ENCODE measurements at places on chromosomes 12 and 14. TPM values are rescaled to one million over a fixed set of nuclear protein-coding genes. Genes with fewer than 3 reads are reported as not detected.

TAS2R19 gene
- 2.8 TPM for total RNA-seq

KLRK1 gene
- 1.7 TPM for total RNA-seq

LGMN gene
- total RNA-seq, result 150 TPM

GLIPR1L1 gene
- not detected for total RNA-seq

HOXC12 gene
- not detected for total RNA-seq

MSI1 gene
- 0.58 TPM for total RNA-seq

CBLN3 gene
- total RNA-seq, result 5.0 TPM

PMCH gene
- total RNA-seq, result not detected

ANKS1B gene
- total RNA-seq, result 5.3 TPM

REM2 gene
- total RNA-seq, result 0.39 TPM

NRIP2 gene
- total RNA-seq, result 1.3 TPM

SIRT4 gene
- 1.6 TPM for total RNA-seq

CSRNP2 gene
- 33.6 TPM for total RNA-seq

ASPG gene
- 1.1 TPM for total RNA-seq

KRT71 gene
- total RNA-seq, result not detected

TMTC2 gene
- total RNA-seq, result 7.0 TPM

RTN1 gene
- 15.4 TPM for total RNA-seq

RERG gene
- total RNA-seq, result 15.9 TPM

GRCh38 chr14:24828486-24828885 is 194.5 kb upstream of the GZMB start:
- DNase-seq, result no peak

GRCh38 chr12:65620046-65620445 is 204.2 kb upstream of the HMGA2 start:
- DNase-seq, result no peak

GRCh38 chr14:20675669-20676068 is 8.7 kb upstream of the RNASE4 start:
- DNase-seq, result no peak

GRCh38 chr14:100775831-100776591 is 49.3 kb downstream of the DLK1 start:
- peak; percentile 86 for DNase-seq

- no peak for DNase-seq
Measured at GRCh38 chr14:52686176-52686575, 9.2 kb downstream of the ERO1A start.

GRCh38 chr12:69431591-69432222 is 38.5 kb upstream of the FRS2 start:
- no peak for DNase-seq

- no peak for DNase-seq
Measured at GRCh38 chr12:122981036-122981471, 573 bp downstream of the ARL6IP4 start.

DNA sequence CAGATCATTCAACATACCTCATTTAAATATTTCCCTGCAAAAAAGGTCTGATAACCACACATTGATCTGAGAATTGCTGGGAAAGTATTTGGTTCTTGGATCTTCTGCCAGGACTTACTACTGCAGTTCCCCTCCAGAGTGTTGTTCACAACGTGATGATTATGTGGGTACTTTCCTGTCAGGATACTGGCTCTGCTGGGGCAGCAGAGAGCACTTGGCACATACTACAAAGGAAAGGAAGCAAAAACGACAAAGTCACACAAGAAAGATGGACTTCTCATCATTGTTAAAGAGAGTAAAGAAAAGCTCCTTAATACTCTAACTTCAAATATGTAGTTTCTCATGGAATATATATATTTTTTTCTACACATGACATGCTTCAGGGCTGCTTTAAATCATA is 11.5 kb downstream of the GNS start:
- DNase-seq, result no peak

DNA sequence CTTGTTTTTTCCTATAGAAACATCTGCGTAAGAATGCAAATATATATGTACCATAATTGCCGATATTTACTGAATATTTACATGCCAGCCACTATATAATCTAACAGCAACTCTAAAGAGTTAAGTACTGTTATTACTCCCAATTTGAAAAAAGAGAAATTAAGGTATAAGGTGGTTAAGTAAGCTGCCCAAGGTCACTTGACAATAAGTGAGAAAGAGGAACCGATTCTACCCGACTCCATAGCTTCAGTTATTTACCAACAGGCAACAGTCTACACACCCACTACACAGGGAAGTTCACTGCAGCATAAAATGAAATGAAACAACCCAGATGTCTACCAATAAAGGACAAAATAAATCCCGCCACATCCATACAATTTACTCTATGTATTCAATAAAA is 1.1 kb downstream of the MIS18BP1 start:
- no peak for DNase-seq

GRCh38 chr12:66453844-66454243 is 151.6 kb downstream of the HELB start:
- no peak for DNase-seq

GRCh38 chr14:45120096-45120495 is 14.2 kb downstream of the FKBP3 start:
- DNase-seq, result no peak

DNA sequence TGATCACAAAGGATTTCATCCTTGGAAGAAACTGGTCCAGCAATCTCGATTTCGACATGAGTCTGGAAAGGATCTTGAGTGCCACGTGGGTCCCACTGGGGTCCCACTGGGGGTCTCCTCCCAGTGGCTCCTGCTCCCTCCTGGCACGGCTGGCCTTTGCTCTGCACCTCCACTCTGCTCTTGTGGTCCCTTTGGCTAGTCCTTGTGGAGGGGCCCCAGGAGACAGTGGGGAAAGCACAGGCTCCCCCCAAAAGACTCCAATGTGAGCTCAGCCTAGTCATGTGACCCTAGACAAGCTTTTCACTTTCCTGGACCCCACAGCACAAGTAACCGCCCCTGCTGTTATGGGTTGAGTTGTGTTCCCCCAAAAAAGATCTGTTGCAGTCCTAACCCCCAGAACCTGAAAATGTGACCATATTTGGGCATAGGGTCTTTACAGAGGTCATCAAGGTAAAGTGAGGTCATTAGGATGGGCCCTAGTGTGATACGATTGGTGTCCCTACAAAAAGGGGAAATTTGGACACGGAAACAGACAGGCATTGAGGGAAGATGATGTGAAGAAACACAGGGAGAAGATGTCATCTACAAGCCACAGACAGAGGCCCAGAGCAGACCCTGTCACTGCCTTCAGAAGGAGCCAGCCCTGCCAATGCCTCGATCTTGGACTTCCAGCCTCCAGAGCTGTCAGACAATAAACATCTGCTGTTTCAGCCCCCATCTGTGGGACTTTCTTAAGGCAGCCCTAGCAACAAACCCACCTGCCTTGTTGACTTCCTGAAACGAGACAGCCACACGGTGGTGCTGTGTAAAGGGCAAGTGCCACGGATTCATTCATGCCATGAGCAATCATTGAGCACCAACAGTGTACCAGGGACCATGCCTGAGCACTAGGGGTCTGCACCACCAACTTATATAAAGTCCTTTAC is 23.8 kb upstream of the PPP2R5C start:
- peak; percentile 55 for DNase-seq

DNA sequence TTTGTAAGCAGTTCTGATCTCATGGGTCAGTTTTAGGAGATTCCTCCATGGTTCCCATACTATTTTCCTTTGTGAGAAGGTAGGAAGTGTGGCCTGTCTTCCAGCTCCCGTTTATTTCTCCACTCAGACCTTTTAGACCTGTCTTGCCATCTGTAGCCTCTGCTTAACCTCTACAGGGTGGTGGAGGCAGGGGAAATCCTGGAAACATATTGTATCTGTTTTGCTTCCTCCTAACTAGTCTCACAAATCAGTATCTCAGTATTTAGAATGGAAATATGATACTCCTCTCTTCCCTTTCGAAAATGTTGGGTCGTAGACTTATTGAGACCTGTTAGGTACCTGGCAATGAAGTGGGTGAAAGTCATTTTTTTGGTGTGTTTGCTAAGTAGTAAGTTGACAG is 399.4 kb upstream of the RGS6 start:
- DNase-seq, result no peak

DNA sequence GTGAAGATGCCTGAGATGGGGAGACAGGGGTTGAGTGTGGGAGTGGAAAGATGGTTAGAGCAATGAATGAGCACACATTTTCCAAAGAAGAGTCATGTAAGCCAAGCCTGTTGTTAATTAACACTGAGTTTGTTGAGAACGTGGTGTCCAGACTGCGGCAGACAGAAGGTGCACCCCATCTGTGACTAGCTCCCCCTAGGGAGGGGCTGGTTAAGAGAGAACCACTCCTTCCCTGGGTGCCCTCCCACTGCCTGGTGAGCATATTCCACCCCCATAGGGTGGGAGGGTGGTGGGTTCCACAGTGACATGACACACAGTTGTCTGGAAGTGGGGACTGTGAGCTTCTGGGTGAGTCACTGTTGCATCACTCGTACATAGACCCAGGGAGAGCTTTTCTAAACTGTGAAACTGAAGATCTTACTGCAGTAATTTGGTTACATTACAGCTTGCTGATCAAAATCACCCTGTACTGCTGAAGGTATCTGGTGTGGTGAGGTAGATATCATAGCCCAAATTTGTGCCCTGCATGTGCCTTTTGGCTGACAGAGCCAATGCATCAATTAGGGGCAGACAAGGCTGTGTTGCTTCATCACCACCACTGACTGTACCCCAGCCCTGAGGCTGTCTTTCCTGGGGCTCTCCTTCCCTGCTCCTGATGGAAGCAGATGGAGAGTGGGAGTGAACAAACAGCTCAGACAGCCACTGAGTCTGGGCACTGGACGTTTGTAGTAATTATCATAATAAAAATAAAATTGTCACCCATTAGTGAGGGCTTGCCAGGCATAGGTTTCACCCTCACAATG is 150.9 kb downstream of the EMP1 start:
- no peak for DNase-seq

DNA sequence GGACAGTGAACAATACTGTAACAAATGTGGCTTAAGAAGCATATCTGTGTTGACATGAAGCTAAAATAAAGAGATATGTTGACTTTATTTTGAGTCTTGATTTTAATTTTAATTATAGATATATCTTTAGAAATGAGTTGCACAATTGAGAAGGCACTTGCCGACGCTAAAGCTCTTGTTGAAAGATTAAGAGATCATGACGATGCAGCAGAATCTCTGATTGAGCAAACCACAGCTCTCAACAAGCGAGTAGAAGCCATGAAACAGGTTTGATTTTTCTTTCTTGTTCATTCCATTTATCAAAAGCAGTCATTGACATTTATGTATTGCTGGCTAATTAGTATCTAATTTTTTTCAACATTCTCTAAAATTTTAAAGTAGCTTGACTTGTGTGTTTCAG is 15.8 kb downstream of the FGFR1OP2 start:
- no peak for DNase-seq

- DNase-seq, result no peak
Measured at GRCh38 chr12:70985850-70986249, 65.3 kb upstream of the PTPRR start.

DNA sequence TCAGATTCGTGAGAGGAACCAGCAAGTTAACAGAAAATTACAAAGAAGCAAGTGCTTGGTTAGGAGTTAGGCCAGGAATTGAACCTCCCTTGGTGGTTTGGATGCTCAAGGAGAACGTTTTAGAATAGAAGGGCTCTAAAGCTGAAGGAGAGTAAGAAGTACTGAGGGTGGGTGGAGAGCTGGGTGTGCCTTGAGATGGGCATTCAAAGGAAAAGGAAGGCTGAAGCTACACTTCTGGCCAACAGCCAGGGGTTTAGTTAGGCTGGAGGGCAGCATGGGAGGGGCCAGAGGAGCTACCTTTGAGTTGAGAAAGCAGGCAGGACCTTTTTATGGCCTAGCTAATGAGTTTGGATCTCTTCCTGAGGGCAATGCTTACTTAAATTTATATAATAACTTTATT is 421.2 kb downstream of the CCDC91 start:
- DNase-seq, result no peak

GRCh38 chr12:130423991-130424857 is 86.5 kb downstream of the PIWIL1 start:
- peak; percentile 85 for DNase-seq

GRCh38 chr12:49251357-49251756 is 13.5 kb upstream of the TUBA1C start:
- no peak for DNase-seq

GRCh38 chr14:55361190-55361589 is 50.4 kb downstream of the ATG14 start:
- no peak for DNase-seq

GRCh38 chr12:104596134-104596799 is 139.5 kb downstream of the CHST11 start:
- peak; percentile 35 for DNase-seq

Measured in mesenteric fat pad (tissue), 1 donor.